AG09319 (cell line): ENCODE measurements at places on chromosomes 4 and X.
A peak's percentile ranks its signal among the peaks of the same experiment; 100 is the strongest.

DNA sequence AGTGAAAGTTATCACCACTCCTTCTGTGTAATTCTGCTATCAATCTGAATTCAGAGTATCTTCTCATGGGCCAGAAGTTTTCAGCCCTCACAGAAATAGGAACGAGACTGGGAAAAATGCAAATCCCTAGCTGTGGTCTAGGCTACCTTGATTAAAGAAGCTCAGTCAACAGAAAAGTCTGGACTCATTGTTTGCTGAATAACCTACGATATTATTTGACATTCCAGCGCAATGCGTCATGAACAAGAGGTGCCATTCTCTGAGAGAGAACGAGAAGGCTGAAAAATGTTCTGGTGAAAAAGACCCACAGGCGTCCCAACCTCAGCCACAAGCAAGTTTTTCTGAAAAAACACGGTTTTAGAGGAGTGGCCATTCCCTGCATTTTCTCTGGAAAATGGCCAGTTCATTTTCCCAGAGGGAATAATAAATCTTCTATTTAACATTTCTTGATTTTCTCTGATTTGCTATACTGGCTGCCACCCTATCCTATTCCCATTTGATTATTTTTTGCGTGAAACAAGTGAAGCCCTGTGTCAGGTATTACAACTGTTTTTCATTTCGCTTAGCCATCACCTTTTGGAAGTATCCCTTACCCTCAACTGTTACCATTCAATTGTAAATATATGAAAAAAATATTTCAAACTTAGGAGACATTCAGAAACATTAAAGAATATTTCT is 1117.6 kb upstream of the PRKX start:
- no peak for DNase-seq

DNA sequence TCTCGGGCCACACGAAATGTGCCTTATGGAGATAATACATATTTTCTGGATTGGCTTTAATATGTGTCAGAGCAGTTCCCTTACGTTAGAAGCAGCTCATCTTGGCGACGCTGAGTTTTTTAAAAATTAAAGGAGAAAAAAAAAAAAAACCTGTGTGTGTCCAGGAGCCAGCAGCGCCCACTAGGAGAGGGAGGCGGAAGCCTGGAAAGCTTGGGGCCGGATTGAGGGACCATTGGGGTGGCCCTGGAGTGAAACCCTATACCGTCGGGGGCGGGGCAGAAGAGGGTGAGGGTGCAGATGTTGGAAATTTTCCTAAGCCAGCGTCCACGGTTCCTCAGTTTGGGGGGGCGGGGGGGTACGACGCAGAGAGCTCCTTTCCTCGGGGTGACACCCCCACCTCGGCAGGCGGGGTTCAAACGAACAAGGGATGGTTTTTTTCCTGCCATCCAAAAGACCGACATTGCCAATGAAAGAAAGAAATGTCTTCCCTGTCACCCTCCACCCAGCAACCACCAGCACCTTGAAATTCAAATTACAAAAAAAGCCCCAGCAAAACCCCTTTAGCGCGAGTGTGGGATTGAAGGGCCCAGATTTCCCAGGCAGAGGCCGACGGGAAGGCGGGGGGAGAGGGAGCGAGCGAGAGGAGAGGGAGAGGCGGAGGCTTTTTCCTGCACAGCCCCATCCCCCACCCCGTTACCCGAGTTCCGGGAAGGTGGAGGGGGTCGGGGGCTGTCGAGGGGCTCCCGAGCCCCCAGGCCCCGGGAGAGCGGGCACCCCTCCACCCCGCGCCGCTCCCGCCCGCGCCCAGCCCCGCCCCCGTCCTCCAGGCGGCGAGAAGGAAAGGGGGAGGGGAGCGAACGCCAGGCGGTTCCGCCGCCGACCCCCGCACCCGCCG is 859 bp downstream of the SMARCA1 start:
- DNase-seq, result no peak

DNA sequence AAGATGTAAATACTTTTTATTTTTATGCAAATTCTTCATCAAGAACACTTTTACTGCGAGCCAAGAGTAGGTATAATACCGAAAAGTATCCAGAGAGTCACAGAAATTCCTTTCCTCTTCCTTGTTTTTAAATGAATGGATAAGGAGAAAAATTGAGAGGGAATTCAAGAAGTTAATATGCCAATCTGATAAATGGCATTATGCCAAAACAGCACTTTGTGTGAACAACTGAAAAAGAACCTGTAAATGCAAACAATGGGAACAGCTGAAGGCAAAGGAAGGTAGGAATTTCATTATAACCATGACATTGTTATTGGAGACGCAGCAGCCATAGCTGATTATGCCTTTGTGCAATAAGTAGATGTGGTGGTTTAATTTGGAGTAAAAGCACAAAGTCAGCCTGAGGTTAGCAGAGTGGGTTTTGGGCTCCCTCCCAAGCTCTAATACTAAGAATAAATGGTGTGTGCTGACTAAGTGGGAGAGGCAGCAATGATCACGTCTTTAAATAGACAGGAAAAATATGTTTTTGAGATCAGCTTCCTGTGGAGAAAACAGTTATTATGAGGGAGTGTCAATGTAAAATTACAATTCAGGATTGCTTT is 209.8 kb upstream of the NDST4 start:
- DNase-seq, result no peak

- DNase-seq, result no peak
These were observed 12.5 kb downstream of the LDOC1 start for GRCh38 chrX:141164406-141164805.

- no peak for DNase-seq
These were observed 189.1 kb downstream of the RAB28 start for GRCh38 chr4:13294961-13295605.

DNA sequence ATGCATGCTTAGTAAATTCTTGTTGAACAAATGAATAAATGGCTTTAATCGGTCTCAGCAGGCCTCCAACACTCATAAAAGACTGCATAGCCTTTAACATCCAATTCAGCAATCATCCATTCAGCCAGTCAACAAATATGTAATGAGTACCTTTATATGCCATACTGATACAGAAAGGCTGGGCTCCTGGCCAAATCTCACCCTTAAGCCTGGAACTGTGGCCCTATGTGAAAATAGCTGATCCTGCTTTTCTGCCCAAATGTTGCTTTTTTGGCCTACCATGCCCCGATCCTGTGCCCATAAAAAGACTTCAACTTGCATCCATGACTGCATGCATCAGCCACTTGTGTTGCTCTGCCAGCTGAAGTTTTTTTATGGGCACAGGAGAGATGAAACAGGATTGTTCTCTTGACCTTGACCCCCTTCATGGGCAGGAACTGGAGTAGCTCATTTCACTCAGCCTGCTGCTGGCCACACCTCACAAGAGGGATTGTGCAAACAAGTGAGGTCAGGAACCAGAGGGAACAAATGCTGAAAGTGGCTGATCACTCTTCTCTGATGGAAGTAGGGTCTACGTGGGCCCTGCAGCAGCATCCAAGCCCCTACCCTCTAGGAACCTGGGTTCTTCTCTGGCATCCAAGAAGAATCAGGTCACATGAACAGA is 75.6 kb downstream of the NPY1R start:
- DNase-seq, result no peak

DNA sequence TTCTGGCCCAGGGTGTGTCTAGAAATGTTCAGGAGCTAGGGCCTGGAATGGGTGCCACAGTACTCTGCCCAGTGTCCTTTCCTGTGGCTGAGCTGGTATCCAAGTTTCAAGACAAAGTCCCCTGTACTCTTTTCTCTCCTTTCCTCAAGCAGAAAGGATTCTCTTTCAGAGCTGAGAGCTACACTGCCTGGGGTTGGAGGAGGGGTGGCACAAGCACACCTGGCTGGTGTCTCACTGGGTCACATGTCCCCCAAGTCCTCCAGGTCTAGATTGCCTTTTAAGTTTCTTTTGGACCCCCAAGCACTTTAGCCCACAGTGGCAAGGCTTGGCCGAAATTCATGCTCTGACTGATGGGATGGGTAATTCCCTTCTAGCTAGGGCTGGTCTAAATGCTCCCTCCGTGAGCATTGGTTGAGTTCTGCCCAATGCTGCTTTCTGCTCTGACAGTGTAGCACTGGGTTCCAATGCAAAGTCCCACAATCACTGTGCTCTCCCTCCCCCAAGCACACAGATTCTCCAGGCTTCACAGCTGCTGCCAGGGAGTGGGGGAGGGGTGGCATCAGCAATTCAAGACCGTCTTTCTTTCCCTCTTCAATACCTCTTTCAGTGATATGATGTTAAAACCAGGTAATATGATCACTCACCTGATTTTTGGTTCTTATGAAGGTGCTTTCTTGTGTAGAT is 47.8 kb downstream of the BEX3 start:
- DNase-seq, result no peak

- peak; percentile 5 for DNase-seq
These were observed 181.0 kb upstream of the KCNIP4 start for GRCh38 chr4:22129454-22130029.

DNA sequence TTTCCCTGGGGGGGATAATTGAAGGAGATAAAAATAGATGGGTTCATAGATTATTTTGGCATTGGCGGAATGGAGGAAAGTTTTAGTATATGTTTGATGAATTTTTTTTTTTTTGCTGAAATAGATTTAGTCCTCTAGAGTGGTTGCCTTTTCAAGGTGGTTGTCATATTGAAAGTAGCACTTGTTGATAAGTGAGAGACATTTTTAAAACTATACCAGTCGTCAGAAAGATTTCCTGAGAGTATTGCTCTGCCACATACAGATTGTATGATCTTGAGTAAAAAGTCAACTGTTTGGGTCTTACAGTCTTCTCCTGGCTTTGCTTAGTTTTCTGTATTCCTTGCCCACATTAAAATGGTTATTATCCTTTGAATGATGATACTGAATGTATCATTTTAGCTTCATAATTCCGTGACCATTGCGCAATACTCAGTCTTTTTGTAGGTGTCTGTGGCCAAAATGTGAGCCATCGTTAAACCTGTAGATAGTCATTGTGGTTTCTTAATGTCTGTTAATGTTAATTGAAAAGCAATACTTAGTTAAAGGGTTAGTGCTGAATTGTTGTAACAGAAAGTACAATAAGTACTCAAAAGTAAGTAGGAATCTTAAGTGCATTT is 7.1 kb downstream of the SMARCAD1 start:
- DNase-seq, result no peak

GRCh38 chr4:26821677-26822503 is 38.8 kb upstream of the STIM2 start:
- DNase-seq, result no peak

GRCh38 chr4:152189451-152190179 is 346.3 kb downstream of the FBXW7 start:
- no peak for DNase-seq

- no peak for DNase-seq
These were observed 31.3 kb downstream of the EMCN start for GRCh38 chr4:100486496-100486895.

- no peak for DNase-seq
These were observed 19.9 kb upstream of the PABPC5 start for GRCh38 chrX:91414713-91415112.

DNA sequence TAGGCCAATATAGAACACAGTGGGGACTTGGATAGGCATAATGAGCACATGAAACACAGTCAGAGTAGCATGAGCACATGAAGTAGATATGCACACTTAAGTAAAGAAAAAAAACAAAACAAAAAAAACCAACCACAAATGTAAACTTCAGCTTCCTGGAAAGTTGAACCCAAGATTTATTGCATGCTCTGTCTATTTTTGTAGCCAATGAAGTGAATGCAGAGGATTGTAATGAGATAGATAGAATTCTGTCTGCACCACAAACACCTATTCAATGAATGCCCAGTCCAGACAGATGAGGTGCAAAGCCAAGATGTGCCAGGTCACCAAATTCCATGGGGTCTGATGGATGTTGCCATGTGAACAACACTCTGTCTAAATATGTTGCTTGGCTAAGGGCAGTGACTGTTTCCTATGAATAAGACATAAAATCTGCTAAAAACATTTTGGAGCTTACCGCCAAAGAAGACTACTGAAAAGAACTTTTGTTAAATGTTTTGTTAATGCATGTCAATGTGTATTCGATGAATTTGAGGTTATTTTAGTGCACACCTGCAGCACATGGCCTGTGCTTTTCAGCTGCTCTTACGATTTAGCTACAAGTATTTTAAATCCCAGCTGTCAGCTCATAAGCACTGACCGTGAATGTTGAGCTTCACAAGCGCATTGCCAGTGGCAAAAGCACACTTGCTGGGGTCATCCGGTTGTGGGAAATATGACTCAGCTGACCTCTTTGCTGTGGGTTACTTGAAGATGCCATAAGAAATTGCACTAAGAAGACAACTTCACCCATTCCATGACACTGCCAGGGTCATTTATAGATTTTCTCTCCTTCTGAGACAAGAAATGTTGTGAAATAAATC is 374.8 kb upstream of the GNPDA2 start:
- DNase-seq, result no peak

- DNase-seq, result no peak
These were observed 237.9 kb downstream of the ARHGAP10 start for GRCh38 chr4:147969573-147970385.

- no peak for DNase-seq
These were observed 56.1 kb downstream of the PCGF3 start for GRCh38 chr4:761739-762138.

DNA sequence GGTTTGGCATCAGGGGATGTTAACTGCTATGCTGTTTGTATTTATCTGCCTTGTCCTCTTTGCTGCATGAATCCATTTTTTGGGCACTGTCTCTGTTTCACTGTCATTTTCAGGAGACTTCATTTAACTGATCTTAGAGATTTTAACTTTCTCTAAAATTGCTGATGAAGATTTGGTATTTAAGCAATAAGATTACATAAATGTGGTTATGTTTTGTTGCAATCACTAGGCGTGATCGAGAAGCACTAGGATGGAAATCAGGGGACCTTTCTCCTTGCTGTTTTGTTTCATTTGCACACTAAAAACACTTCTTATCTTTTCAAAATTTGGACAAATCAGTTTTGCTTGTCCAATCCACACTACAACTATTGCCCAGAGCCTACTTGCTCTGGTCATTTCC is 15.4 kb downstream of the CXCL2 start:
- no peak for DNase-seq

GRCh38 chrX:16603822-16604221 is 46.1 kb upstream of the S100G start:
- no peak for DNase-seq

- no peak for DNase-seq
These were observed 9.0 kb upstream of the CLDN34 start for GRCh38 chrX:9958183-9958582.

DNA sequence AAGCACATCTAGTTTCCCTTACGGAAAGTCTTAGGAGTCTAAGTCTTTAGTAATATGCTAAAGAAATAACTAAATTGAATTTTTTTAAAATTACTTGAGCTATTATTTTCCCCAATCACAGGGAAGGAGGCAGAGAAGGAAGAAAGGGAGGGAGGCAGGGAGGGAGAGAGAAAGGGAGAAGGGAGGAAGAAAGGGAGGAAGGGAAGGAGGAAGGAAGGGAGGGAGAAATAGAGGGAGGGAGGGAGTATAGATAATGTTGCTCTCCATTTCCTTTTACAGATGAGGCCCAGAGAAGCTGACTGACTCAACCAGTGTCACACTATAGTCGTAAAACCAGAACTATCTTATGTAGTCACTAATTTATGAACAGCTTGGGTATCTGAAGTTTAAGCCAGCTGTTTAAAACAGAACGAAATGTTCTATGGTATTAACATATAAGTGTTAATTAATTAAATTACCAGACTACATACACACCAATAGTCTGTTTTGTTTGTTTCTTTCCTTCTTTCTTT is 14.6 kb downstream of the SH3RF1 start:
- no peak for DNase-seq

GRCh38 chr4:185405296-185405999 is 8.8 kb downstream of the ANKRD37 start:
- no peak for DNase-seq
